Trophoblast cell (in vitro differentiated cells and primary cell): ENCODE measurements at places on chromosomes 11 and 22.

- peak; percentile 38 for DNase-seq
These were observed 18.1 kb downstream of the IZUMO1R start for GRCh38 chr11:94322501-94322900.

DNA sequence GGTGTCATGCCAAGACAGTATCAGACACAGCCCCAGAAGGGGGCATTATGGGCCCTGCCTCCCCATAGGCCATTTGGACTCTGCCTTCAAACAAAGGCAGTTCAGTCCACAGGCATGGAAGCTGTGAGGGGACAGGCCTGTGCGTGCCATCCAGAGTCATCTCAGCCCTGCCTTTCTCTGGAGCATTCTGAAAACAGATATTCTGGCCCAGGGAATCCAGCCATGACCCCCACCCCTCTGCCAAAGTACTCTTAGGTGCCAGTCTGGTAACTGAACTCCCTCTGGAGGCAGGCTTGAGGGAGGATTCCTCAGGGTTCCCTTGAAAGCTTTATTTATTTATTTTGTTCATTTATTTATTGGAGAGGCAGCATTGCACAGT lies 14.6 kb downstream of the IL10RA start:
- DNase-seq = no peak

DNA sequence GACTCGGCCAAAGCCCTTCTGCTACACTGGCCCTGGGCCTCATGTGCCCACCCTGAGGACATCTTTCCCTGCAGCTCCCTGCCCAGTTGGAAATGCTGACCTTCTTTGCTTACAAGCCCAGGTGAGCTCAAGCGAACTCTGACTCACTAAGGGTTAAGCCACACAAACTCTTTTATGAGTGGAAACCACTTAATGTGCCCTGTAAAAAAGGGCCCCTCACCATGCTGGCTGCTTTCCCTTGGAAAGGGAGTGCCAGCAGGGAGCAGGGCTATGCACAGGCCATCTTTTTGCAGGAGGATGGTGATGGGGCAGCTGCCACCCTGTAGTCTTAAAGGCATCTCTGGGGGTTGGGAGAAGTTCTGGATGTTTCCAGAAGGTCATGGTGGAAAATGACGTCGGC lies 18.7 kb downstream of the EHF start:
- DNase-seq = no peak

DNA sequence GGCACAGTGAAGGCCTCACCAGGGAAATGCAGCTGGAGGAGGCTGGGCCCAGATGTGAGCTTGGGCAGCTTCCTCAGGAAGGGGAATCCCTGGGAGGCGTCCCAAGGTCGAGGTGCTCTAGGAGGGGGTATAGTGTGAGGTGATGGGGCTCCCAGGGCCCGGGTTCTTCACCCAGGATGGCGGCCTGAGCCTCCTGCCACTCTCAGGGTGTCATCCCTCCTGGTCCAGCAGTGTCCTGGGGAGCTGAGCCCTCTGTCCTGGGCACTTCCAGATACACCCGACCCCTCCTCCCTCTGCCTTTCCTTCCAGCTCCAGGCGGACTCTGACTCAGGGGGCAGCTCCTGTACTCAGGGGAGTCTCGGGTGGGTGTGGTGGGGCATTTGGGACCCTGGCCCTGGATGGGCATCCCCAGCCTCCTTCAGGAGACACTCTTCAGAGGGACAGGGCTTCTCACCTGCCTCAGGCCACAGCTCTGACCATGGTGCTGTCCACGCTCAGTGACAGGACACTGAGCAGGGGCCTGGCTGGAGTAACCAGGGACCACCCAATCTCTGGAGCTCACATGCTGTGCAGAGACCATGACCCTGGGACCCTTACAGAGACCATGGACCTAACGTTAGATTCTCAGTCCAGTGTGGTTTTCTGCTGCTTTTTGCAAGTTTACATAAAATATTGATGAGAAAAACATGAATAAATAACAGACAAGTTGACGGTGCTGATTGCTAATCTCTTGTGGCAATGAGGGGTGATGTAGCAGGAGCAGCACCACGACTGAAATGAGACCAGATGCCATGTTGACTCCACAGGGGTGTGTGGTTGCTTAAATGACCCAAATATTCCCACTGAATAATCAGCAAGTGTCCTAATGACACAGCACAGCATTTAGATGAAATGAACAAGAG lies 101.9 kb downstream of the GGTLC2 start:
- no peak for DNase-seq

DNA sequence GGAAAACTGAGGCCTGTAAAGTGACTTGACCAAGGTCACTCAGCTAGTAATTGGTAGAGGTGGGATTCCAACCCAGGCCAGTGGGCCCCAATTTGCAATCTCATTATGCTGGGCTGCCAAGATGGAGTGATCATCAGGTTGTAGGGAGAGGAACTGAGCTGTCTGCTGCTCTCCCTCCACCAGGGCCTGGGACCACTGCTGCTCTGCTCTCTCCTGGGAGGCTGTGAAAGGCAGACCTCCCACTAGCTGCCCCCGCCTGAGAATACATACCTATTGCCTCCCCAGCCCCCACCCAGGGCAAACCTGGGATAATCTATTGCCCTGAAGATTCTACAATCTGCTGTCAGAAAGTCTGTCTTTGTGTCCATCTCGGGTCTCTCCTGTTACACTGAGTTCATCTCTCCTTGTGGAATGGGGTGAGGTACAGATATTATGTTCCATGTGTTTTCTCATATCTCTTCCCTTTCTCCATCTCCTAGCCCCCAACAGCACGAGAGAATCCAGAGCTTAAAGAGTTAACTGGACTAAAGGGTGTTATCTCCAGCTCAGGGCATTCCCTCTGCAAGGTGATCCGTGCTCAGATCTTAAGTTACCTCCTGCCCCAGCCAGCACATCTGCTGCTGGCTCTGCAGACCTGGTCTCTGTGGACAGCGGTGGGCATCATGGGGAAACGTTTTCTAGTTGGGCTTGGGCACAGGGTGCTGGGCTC lies 5.6 kb downstream of the NECTIN1 start:
- DNase-seq = no peak
